ENCODE measurements at places on chromosomes 2 and 18.

- no peak for DNase-seq
Observed at GRCh38 chr18:57294547-57294946, 57.8 kb upstream of the ST8SIA3 start.

DNA sequence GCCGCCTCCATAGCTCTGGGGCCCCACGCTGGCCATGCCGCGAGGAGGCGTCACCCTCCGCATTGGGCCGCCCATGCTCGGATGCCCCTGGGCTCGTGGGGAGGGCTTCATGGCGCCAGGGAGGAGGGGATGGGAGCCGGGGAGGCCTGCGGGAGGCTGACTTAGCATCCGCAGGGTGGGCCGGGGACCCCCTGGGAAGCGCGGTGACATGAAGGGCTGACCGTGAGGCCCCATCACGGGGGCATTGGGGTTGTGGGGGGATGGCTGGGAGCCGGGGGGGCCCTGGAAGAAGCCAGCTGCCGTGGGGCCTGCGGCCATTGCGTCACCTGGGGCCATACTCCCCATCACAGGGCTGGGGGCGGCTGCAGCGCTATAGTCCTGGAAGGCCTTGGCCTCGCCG is 26.0 kb upstream of the ANKRD62 start:
- no peak for DNase-seq

DNA sequence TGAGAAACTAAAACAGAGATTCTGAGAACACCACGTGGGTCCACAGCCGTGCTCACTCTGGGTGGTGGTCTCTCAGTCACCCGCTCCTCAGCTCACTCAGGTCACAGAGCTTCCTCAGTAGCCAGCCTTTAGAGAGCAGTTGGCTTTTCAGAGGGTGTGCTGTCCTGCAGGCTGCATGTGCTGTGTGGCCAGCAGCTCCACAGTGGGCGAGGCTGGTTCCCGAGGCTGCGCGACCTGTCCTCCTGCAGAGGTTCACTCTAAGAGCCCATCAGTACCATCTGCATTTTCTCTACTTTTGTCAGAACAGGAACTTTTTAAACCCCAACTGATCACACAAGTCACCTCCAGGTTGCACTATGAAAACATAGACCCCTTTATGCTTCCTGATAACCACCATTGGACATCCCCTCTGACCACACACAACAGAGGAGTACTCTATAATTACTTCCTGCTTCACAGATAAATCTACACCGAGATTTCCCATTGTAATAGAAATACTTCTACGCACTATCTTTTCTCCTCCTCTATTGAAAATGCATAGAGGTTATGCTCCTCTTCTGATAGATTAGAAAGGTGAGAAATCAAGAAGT is 93.1 kb downstream of the GYPC start:
- DNase-seq, result no peak

- no peak for DNase-seq
Observed at GRCh38 chr2:233163486-233164103, 87.9 kb upstream of the ATG16L1 start.

DNA sequence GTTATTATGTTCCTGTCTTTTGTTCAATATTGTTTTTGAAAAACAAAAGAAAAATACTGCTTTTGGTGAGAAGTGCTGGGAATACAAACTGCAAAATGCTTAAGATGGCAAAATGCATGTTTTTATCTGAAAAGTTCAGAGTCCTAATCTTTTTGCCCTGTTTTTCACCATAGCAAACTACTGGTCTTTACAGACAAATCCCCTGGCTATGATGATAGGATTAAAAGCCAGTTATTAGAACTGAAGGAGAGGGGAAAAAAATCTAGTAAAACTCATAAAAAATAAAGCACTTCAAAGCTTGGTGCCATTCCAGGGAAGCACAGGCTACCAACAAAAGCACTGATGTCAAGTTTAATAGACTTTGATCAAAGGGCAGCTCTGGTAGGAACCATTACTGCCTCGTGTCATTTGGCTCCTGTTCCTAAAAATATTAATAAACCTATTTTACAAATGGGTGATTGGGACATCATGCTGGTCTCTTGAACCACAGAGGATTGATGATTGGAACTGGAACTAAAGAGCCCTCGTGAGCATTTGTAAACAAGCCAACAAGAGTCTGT is 194.7 kb downstream of the RAB3GAP1 start:
- DNase-seq, result no peak

DNA sequence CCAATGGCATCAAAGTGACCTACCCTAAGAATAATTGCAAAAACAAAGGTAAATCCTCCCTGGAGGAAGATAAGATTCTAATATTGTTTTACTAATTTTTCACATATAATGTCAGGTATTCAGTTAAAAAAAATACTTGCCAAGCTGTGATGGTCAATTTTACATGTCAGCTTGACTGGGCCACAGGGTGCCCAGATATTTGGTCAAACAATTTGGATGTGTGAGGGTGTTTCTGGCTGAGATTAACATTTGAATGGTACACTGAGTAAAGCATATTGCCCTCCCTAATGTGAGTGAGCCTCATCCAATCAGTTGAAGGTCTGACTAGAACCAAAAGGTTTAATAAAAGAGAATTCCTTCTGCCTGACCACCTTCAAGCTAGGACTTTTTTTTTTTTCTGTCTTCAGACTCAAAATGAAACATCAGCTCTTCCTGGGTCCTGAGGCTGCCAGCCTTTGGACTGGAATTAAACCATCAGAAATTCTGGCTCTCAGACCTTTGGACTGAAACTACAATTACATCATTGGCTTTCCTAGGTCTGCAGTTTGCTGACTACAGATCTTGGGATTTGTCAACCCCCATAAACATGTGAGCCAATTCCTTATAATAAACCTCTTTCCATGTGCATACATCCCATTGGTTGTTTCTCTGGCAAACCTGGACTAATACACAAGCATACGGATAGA is 65.4 kb downstream of the LDAH start:
- DNase-seq, result no peak

GRCh38 chr2:8586457-8587051 is 95.3 kb upstream of the ID2 start:
- DNase-seq, result no peak

GRCh38 chr2:207901401-207901800 is 123.9 kb downstream of the PLEKHM3 start:
- no peak for DNase-seq

DNA sequence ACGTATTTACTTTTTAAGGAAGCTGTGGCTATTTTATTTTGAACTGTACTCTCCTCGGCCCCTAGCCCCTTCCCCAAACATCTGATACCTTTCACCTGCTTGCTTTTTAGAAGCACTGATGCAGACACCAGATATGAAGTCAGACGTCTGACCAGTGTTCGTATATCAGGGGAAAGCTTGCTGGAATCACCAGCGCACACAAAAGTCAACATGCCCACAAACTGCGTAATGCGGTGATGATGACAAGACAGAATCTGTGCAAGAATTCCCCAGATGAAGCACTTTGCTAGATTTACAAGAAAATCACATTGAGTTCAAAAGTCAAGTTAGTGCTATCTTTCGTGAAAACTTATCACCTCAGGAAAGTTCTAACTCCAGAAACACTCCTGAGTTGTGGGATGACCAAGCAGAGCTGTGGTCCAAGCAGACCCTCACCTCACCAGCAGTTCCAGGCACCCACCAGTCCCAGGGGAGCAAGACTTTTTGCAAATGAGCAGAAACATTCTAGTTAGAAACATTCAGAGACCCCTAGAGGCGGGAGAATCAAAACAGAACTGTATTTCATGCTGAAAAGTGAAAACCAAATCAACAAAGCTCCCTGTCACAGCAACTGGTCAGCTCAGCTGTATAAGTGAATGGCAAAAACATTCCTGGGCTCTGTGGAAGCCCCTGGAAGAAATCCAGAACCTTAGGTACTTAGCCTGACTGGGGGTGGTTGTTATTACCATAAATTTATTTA is 55.7 kb downstream of the INO80C start:
- DNase-seq, result no peak

DNA sequence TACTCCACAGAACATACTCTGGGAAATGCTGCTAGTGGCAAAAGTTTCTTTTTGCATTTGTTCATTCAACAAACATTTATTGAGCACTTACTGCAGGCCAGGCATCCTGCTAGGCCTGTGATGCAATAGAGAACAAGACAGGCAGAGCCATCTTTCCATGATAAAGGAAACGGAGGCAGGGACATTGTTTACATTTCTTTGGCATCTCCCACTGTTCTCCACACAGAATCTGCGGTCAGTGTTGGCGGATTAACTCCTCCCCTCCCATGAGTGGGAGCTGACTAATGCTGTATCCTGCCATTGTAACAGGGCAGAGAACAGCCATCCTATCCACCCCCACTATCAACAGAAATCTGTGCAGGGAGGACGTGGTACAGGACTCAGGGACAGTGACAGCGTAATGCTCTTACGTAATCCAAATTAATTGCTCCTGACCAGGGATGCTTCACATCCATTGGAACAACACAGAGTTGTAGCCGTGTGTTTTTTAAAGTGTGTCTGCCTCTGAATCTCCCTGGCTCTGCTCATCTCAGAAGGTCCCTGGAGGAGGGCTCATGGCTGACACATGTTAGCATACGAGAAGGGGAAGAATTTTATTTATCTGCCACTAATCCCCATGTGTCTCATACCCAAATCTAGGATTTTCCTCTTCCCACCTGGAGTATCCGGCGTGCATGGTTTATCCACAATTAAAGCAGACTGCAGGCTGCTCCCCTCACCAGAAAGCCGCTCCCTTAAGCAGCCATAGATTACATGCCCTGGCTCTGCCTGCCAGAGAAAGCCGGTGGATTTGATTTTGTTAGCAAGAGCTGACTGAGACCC is 32.3 kb downstream of the STEAP3 start:
- DNase-seq, result no peak

- no peak for DNase-seq
Observed at GRCh38 chr18:78765637-78766281, 213.9 kb upstream of the SALL3 start.

DNA sequence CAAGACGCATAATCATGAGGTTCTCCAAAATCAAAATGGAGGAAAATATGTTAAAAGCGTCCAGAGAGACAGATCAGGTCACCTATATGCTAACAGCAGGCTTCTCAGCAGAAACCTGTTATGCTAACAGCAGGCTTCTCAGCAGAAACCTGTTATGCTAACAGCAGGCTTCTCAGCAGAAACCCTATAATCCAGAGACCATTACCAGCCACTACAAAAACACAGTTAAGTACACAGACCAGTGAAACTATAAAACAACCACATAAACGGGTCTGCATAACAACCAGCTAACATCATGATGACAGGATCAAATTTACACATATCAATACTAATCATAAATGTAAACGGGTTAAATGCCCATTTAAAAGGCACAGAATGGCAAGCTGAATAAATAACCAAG is 1548.4 kb upstream of the TMEFF2 start:
- no peak for DNase-seq

DNA sequence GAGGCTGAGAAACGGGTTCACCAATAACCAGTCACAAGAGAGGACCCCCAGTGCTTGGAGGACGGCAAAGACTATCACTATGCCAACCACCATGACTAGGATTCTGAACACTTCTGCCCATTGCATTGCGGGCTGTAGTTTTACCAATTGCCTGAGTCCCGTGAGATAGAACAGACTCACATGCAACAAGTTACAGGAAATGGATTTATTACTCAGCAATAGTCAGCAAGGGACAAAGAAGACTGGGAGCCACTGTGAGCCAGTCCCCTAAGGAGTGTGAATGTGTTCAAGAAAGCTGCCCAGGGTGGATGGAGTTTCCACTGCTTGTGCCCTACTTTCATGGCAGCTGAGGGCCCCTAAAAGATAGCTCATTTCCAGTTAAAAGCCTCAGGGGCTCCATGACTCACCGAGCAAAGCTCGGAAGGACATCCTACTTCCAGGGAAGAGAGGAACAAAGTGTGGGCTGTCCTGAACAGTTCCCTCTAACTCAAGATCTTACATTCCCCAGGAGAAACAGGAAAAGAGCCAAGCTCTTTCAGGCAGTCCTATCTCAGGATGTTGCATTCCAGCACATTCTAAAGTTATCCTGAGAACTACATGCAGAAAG is 54.4 kb downstream of the SLC4A3 start:
- DNase-seq, result no peak

- no peak for DNase-seq
Observed at GRCh38 chr2:11371092-11371937, 26.9 kb upstream of the ROCK2 start.

- DNase-seq, result no peak
Observed at GRCh38 chr2:155308367-155309009, 610.0 kb downstream of the KCNJ3 start.

GRCh38 chr2:223863491-223863890 is 26.1 kb upstream of the AP1S3 start:
- no peak for DNase-seq

- DNase-seq, result no peak
Observed at GRCh38 chr2:103986001-103986400, 867.9 kb upstream of the POU3F3 start.

- DNase-seq, result no peak
Observed at GRCh38 chr2:196249860-196250259, 78.5 kb upstream of the STK17B start.
